DMS53 (cell line): ENCODE measurements at places on chromosomes 2 and 18.

DNA sequence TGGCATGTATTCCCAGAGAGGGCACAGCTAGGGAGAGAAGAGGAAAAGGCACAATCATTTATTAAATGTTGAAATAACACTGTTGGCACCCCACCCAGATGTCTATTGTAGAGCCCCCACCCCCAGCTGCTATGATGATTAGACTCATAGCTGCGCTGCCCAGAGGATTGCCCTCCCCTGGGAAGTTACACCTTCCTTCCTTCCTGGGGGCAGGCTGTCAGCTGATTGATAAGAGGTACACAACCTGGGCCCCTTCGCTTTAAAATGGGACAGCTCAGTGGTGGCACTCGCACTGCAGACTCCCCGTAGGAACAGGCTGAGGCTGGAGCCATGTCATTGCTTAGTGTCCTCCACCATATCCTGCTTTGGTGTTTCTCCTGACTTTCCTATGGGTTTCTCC is 18.1 kb downstream of the TEX51 start:
- DNase-seq, result no peak

GRCh38 chr2:146068051-146068450 is 1548.1 kb upstream of the ZEB2 start:
- no peak for DNase-seq

DNA sequence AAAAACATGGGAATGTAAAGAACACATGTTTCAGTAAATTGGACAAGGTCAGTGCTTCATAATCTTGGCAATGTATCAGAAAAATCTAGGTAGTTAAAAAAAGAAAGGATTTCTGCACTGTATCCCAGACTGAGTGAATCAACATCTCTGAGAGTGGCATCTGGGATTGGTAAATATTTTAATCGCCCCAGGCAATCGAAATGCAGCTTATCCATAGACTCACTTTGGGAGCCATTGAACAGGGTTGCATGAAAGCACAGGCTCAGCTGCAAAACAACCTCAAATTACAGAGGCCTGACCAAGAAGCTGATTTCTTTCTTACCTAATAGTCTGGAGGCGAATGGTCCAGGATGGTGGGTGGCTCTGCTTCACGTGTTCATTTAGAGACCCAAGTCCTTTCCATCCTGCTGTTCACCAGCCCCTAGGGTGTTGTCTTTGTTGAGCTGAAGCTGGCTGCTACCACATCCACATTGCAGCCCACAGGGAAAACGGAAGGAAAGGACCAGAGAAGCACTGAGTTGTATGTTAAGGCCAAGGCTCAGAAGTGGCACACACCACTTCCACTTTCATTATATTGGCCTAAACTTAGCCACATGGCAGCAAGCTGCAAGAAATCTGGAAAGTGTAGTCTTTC is 59.0 kb downstream of the MOGAT1 start:
- DNase-seq, result no peak

DNA sequence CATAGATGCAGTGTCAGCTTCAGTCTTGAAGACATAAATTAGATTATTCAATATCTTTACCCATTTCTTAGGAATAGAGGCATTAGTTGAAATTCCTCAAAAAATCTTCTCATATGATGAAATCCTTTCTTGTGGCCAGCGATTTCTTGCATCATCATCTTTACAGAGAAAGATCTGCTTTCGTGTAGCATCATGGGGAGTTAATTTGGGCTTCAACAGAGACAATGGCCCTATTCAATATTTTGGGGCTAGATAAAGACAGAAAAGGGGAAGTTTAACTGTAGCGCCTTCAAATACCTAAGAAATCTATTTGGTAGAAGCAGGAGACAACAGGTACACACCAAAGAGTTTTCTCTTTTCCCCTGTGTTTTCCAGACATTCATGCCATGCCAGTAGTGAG is 73.8 kb downstream of the TGFA start:
- no peak for DNase-seq

DNA sequence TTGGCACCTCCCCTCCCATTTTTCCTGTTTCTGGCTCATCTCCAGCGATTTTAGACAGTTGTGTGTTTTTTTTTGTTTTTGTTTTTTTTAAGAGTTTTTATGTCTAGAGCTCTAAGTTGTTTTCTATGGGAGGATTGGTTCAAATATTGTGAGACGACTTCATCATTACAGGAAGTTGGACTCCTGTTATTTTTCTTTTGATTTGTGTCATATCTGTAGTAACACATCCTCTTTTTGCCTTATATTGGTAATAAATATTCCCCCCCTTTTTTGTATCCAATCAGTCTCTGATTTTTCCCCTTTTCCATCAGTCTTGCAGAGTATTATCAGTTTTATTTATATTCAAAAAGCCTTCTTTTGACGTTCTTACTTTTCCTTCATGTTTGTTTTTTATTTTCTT is 89.0 kb downstream of the KIAA1328 start:
- DNase-seq, result no peak
